ENCODE measurements at places on chromosomes 2 and 18. TPM values are rescaled to one million over a fixed set of nuclear protein-coding genes. Genes with fewer than 3 reads are reported as not detected.

GRCh38 chr18:9240270-9240669, 94.3 kb upstream of the TWSG1 start:
- DNase-seq, result no peak

GRCh38 chr2:169734169-169734847, 676 bp downstream of the KLHL23 start:
- peak; percentile 80 for DNase-seq

- no peak for DNase-seq
These were observed 262.9 kb upstream of the MAP2 start for GRCh38 chr2:209160800-209161588.

- no peak for DNase-seq
These were observed 83.4 kb downstream of the TTC27 start for GRCh38 chr2:32711219-32711618.

CYRIA gene
- 2.5 TPM for total RNA-seq

NAT8 gene
- total RNA-seq, result not detected

KCNG3 gene
- 0.77 TPM for total RNA-seq
